HCT116 (cell line): ENCODE measurements at places on chromosomes 6 and 20.
A peak's percentile ranks its signal among the peaks of the same experiment; 100 is the strongest.

DNA sequence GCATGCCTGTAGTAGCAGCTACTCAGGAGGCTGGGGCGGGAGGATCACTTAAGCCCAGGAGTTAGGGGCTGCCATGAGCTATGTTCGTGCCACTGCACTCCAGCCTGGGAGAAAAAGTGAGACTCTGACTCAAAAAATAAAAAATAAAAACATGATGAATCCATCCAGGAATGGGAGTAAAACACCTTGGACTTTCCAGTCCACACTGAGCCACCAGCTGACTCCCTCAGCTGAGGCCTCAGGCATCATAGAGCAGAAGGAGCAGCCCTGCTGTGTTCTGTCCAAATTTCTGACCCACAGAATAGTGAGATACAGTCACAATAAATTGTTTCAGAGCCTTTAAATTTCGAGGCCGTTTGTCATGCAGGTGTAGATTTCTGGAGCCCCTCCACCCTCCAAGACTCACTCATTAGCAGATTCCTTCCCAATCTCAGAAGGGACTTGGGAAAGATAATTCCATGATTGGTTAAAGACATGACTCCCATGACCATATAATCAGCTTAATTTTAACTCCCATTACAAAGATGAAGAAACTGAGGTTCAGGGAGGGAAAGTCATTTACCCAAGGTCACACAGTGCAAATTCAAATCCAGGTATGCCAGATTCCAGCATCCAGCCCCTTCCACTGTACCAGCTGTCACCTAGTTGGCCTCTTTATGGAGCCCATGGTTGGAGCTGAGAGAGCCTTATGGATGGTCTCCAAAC, 9.0 kb upstream of the MMP9 start:
- DNase-seq = no peak

- no peak for DNase-seq
Observed at GRCh38 chr6:18091382-18091781, 31.1 kb downstream of the NHLRC1 start.

DNA sequence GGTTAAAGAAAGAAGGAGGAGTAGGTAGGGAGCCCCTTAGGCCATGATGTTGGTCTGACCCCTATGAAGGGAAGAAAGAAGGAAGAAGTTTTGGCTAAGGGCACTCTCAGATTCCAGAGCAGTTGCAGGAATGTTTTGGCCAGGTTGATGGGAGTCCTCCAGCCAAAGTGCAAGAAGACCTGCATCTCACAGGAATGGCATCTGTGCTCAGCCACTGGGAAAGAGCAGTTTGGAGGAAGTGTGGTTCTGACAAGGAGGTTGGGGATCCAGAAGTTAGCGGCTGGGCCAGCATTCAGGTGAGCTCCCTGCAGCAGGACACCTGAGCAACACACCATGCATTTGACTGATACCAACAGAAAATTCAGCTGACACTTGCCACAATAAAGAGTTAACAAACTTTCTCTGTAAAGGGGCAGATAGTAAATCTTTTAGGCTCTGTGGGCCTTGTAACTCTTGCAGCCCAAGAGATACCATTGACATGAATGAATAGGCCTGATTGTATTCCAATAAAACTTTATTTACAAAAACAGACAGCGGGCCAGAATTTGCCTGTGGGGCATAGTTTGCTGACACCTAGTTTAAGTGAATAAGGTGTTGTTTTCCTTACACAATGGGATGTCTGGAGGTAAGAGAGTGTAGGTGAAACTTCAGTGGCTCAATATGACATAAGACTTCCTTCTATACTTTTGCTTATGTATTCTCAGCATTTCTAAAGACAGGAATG, 71.0 kb downstream of the EDN1 start:
- no peak for DNase-seq

GRCh38 chr6:52403627-52404026, 16.5 kb upstream of the EFHC1 start:
- DNase-seq = no peak

DNA sequence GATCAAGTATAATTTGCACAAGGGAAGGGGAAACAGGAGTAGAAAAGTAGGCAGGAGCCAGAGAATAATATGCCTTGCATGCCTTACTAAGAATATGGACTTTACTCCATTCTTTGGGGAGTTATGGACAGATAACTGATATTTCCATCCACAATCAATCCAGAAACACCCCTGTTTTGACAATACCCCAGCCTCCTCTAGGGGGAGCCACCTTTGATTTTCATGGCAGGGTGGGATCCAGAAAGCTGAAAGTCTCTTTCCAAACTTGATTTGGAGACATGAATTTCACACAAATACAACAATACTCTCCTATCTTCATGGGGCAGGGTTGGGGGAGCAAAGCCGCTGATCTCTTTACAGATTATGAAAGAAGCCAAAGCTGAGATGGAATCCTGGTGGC, 404.1 kb downstream of the FOXA2 start:
- no peak for DNase-seq

DNA sequence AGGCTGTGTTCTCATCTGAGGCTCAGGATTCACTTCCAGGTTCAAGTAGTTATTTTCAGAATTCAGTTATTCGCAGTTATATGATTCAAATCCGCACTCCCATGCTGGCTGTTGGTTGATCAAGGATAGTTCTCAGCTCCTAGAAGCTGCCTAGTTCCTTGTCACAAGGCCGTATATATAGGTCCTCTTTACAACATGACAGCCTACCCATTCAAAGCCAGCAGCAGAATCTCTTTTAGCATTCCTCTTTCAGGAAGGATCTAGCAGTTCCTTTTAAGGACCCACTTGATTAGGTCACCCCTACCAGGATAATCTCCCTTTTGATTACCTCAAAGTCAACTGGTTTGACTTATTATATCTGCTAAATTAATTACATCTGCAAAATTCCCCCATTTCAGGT, 23.8 kb upstream of the LAMP5 start:
- DNase-seq = no peak

DNA sequence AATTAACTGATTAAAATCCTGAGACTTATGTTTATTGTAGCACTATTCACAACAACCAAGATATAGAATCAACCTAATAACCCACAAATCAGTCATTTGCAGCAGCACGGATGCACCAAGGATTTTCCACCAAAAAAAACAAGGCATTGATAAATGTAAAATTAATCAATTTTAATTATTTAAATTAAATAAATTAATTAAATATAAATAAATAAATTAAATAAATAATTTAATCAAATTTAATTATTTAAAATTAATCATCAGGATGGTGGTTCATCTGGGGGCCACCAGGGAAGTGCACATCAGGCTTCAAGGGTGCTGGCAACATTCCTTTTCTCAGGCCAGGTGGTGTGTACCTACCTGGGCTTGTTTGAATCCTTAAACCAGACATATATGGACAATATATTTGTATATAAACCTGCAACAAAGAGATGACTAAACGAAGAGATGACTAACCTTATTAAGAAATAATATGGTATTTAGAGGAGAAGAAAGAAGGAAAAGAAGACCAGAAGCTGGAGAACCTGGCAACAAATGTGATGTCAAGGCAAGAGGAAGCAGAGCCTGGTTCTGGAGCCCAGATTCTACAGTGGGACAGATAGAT, 89.2 kb downstream of the CD164 start:
- no peak for DNase-seq

DNA sequence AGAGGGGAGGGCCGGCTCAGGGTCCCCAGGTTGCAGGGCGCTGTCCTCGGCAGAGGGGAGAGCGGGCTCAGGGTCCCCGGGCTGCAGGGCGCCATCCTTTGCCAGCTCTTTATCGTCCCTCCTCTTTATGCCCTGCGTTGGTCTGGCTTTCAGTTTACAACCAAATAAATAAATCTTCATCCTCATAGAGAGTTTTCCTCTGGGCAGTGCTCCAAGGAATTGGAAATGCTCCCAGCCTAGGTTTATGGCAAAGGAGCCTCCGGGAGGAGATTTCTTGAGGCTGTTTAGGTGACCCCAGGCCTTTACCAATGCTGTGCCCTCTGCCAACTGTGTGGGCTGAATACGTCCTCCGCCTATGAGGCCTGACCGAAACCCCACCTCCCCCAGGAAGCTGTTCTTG, 60.2 kb downstream of the CHMP4B start:
- no peak for DNase-seq

DNA sequence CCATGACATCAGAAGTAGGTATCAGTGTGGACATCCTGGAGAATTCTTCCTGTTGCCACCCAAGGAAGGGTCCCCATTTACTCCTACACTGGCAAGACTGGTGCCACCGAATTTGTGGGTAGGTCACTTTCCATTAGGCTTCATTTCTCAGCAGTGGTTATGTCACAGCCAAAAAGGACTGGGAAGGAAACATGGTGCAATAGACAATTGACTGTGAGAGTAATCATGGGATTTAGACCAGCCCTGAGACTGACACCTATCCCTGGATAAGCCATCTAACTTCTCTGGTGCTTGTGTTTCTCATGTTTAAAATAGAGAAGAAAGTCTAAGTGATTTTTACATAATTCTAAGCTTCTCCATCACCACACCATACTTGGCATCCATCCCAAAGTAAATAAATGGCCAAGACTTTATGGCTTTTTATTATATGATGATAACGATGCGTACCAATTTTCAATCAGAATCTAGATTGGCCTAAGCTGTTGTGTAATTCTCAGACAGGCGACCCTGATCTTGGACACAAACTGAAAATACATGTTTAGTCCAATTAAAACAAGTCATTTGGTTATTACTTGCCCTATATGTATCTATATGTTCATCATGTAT, 10.2 kb downstream of the SMPDL3A start:
- DNase-seq = no peak

- no peak for DNase-seq
Observed at GRCh38 chr20:54984104-54984448, 508.7 kb downstream of the DOK5 start.

- DNase-seq = no peak
Observed at GRCh38 chr6:470901-471448, 79.4 kb downstream of the IRF4 start.

DNA sequence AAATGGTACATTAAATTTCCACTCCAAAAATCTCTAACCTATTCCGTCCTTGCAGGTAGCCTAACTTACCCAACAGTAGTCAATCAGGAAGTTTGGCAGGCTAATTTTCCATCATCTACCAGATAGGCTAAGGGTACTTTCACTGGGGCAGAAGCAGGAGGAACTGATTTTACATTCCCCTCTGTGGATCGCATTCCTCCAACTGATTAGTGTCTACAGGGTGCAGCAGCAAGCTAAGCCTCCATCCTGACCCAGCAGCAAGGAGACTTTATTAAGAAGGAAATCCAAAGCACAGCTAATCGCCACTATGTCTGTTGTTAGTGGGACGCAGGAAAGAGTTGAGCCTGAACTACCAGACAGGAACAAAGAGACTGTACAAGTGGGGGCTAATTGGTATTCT, 143.2 kb upstream of the RUNX2 start:
- no peak for DNase-seq

DNA sequence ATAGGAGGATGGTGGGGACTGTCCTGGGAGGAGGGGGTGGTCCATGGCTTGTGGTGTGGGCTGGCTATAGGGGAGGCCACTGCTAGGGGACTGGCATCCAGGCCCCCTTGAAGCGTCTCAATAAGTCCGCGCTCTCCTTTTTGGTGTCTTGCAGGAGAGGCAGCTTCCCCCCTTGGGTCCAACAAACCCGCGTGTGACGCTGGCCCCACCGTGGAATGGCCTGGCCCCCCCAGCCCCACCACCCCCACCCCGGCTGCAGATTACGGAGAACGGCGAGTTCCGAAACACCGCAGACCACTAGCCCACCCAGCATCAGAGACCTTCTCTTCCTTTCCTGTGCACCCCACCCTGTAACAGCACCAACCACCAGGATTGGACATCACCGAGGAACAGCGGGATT, 2.8 kb upstream of the ZBTB9 start:
- DNase-seq = no peak

DNA sequence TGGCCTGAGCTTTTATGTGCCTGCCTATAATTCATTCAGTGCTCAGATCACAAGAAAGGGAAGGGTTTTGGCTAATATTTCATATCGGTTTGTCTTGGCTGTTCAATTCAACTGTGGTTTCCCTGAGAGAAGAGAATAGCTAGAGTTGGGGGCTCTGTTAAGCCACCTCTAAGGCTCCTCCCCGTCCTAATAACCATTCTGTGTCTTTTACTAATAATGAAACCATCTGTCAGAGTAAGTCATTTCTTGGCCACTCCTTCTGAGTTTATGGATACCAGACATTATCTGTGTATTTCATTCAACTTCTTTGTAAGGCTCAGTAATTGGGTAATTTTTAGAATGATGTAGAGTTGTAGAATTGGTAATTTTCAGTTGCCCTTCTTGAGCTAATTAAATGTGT, 5.2 kb downstream of the STX11 start:
- no peak for DNase-seq

- no peak for DNase-seq
Observed at GRCh38 chr6:13813026-13813425, 1.3 kb downstream of the MCUR1 start.

DNA sequence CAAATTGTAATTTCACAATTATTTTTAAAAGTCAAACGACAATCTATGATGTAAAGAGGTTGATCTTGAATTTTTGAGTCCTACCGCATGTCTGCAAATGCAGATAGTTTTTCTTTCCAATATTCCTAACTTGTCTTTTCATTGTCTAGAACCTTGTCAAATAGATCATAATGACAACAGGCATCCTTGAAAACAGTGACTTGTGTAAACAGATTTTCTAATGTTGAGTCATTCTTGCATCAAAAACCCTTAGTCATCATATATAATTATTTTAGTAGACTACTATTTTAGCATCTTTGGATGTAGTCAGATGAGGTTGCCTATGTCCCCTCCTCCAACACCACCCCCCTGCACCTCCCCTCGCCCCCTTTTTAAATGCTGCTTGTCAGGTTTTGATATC, 43.8 kb downstream of the BMP6 start:
- no peak for DNase-seq

DNA sequence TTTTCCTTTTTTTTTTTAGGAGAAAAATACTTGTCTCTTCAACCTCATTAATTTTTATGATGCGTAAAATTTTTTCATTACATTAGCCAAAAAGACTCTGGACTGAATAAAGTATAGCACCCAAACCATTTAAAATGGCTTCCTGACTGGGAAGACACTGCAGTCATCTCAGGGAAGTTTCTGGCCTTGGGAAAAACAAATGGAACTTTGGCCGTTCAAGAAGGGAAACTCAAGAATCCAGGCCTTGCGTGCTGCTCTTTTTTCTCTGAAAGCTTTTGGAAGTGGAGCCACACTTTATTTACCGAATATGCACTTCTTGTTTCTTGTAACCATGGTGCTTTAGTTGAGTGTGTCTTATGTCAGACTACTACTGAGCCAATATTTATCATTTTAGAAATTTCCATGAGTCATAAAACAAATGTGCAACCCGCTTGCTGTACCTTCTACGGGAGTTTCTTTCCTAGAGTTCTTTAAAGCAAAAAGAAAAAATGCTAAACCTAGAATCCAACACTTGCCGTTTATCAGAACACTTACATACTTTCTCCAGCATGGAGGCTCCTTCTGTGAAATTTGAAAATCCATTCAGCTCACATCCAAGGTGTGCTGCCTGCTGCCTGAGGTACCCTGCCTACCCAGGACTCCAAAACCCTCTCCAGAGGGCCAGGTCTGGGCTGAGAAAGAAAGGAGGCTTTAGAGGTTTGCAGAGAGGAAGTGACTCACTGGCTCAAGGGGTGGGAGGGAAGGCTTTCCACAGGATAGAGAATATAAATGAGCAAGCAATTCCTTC, 11.5 kb upstream of the DSTN start:
- peak; percentile 88 for DNase-seq

- no peak for DNase-seq
Observed at GRCh38 chr6:105803442-105803841, 282.7 kb upstream of the PRDM1 start.
